ENCODE measurements at places on chromosomes 1 and 21. TPM values are rescaled to one million over a fixed set of nuclear protein-coding genes. Genes with fewer than 3 reads are reported as not detected.

GRCh38 chr1:185152187-185152767 is 4.5 kb downstream of the TRMT1L start:
- no peak overlapping the region for H3K27ac ChIP-seq
- H3K36me3 ChIP-seq = peaks cover 39% of the 10 kb centered on the region
- H3K4me3 ChIP-seq = no peak overlapping the region
- H3K27me3 ChIP-seq = no peaks in the 10 kb centered on the region
- H3K4me1 ChIP-seq = peaks cover 23% of the 10 kb centered on the region

Gene KIF14
- 0.46 TPM for polyA plus RNA-seq

DNA sequence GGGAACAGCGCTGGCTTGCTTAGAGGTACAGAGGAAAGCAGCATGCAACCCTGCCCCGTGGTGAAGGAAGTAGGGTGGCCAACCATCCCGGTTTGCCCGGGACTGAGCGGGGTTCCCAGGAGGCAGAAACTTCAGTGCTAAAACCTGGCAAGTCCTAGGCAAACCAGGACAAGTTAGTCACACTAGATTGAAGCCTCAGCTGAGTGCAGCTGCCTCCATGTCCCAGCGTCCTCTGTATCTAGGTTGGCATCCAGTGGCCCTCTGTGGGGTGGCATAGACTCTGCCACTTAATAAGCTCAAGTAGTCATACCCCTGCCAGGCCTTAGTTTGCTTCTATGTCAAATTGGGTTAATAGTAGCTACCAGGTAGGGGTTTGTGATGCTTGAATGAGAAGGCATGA is 67.1 kb downstream of the ATP2B4 start:
- H3K27ac ChIP-seq = peak overlapping the region; percentile 89
- H3K4me1 ChIP-seq = peaks cover 100% of the 10 kb centered on the region
- H3K4me3 ChIP-seq = no peak overlapping the region
- H3K27me3 ChIP-seq = no peaks in the 10 kb centered on the region

GRCh38 chr1:233689017-233689747 is 75.3 kb downstream of the KCNK1 start:
- H3K4me1 ChIP-seq = no peaks in the 10 kb centered on the region
- no peaks in the 10 kb centered on the region for H3K27me3 ChIP-seq
- no peak overlapping the region for H3K27ac ChIP-seq
- no peak for DNase-seq
- H3K36me3 ChIP-seq = no peaks in the 10 kb centered on the region
- H3K4me3 ChIP-seq = no peak overlapping the region

DNA sequence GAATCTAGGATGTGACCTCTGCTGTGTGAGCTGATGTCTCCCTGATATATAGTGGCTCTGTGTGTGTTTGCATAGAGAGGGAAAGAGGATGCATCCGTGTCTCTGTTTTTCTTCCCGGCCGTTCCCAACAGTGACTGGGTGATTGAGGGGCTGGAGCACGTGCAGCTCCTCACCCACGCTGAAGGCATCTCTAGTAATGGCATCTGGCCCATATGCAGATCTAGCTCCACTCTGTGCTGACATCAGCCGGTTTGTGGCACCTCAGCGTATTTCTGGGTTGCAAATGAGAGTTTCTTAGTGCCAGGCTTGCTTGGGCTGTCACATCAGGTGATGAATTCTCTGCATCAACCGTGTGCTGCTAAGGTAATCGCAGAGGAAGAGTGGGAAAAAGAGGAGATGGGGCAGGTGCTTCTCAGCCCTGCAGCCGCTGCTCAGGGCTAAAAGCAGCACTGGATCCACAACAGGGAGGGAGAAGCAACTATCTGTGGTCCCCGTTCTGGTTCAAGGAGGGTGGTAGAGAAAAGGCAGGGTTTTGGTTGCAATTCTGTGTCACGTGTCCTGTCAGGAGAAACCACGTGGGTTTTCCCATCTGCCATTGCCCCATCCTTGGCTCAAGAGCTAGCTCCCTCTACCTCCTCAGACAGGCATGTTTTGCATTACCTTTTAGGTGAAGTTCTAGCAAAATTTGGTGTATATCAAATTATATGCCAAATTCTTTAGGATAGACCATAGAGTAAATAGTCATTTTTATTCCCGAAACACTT is 282.9 kb downstream of the PBX1 start:
- no peak overlapping the region for H3K4me3 ChIP-seq

DNA sequence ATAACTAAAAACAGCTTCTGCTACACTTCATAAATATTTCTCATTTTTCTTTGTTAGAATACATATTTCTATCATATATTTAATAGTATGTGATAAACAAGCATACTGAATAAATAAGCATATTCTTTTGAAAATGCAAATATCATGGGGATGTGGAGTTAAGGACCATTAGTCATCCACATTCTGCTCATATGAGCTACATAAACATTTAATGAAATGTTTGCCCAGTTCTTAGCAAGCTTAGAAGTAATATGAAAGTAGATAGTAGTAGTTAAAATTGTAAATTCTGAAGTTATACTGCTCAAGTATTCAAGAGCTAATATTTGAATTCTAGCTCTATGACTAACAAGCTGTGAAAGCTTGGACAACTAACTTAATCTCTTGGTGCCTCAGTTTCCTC is 10.1 kb upstream of the GORAB start:
- H3K36me3 ChIP-seq = no peaks in the 10 kb centered on the region
- no peak overlapping the region for H3K4me3 ChIP-seq
- H3K27me3 ChIP-seq = peaks cover 5% of the 10 kb centered on the region
- H3K4me1 ChIP-seq = no peaks in the 10 kb centered on the region
